ENCODE measurements at places on chromosomes 3 and 15.

GRCh38 chr3:14822670-14823390 is 4.1 kb downstream of the FGD5 start:
- DNase-seq: no peak

- DNase-seq: no peak
Measured at GRCh38 chr3:150722267-150722666, 18.5 kb upstream of the ERICH6 start.

DNA sequence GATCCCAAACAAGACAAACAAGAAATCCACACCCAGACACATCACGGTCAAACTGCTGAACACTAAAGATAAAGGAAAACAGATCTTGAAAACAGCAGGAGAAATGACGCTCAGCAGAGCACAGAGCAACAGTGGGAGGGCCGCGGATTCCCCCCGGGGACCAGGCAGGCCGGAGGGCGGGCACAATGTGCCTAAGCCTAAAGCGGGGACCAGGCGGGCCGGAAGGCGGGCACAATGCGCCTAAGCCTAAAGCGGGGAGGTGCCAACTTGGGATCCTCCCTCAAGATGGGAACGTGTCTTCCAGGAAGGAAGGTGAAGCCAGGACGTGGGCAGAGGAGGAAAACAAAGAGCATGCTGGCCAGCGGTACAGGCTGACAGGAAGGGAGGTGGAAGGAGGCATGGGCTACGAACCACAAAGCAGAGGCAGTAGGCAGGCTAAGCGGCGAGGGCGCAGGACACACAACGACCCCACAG is 31.1 kb downstream of the CYFIP1 start:
- DNase-seq: no peak

GRCh38 chr15:29724026-29724425 is 98.2 kb downstream of the TJP1 start:
- DNase-seq: no peak

DNA sequence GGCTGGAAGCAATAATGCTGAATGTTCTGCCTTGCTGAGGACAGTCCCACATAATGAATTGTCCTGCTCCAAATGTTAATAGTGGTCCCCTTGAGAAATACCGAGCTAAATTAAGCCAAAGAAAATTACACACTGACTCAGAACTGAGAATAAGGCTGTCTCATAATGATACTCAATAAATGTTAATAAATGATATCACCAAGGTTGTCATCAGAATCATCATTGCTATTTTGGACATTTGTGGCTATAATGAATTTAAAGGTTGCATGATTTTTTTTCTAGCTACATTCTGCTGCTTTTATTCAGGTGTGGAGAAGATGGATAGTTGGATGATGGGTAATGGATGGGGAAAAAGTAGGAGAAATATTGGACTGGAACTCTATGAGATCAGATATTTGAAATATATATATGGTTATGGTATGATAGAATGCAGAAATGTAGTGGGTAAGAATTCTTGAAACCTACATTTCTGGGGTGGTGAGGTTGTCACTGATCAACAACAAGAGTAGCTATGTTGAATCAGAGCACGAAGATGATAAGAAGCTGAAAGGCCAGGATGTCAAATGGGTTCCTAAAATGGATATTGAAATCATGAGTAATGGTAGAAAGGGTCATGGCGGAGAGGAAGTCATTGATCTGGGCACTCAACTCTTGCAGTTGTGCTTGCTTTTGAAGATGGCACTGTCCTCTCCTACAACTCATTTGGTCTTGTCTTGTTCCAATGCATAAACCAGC is 12.8 kb downstream of the CHST2 start:
- DNase-seq: no peak

DNA sequence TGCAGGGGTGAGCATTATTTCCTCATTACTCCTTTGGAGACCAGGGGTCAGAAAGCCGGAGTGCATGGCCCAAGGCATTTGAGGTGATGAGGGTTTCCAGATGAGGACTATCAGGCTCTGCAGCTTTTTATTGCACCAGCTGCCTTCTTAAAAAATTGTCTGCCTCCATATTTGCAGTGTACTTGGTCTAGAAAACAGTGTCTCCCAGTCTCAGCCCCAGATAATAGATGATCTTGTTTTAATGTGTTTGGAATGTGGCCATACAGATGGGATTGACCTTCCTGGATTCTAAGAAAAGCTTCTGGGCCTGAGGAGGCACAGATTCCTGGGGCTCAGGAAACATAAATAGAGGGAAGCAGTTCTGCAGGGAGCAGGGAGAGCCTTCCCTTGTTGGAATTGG is 123.3 kb downstream of the GABRG3 start:
- no peak for DNase-seq

DNA sequence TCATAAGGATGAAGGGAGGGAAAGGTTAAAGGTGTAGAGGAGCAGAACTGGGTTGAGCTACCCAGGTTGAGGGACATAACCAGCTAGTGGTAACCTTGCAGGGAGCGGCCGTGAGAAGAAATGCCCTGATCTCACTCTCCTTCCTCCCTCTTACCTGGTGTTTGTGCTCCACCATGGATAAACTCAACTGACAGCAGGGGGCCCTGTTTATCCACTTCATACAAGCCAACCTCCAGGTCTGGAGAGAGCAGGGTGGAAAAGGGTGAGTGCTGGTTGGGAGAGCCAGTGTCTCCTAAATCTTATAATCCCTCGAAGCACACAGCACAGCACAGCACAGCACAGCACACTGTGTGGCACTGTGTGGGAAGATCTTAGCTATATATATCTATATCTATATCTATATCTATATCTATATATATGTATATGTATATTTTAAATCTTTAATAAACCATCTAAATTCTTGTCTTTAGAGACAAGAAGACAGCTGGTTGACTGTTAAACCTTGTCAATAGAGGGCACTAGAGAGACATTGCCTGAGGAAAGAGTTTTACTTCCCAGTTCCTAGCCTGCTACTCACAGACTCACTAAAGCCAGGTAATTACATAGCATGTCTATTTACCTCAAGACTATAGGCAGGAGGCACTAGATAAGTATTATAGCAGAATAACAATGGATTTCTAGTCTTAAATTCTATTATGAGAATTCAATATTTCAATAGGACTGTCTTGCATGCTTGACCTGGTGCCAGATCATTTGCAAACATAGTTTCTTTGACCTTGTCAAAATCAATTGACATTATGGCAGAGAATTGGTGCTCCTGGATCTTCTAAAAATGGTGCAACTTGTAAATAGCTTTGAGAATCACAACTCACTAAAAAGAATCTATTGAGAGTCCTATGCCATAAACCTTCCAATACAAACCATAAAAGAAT is 21.7 kb upstream of the FMN1 start:
- no peak for DNase-seq

Measured in HuH-7 (cell line).